HCT116 (cell line): ENCODE measurements at places on chromosomes 5 and 9.
A peak's percentile ranks its signal among the peaks of the same experiment; 100 is the strongest.

DNA sequence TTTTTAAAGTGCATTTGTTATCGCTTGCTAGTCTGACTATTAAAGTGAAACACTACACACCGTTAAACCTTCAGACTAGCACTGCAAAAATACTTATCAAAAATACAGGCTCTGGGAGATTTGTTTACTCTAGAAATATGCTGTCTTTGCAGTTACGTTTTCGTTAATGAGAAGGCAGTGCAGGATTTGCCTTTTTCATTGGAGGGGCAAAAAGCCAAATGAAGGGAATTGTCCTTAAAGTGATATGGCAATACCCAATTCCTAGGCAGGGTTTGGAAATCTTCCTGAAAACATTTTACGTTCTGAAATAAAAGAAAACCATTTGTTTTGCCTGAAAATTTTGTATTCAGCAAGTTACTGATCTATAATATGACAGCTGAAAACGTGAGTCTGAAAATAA, 1800.2 kb downstream of the MAT2B start:
- DNase-seq: no peak

DNA sequence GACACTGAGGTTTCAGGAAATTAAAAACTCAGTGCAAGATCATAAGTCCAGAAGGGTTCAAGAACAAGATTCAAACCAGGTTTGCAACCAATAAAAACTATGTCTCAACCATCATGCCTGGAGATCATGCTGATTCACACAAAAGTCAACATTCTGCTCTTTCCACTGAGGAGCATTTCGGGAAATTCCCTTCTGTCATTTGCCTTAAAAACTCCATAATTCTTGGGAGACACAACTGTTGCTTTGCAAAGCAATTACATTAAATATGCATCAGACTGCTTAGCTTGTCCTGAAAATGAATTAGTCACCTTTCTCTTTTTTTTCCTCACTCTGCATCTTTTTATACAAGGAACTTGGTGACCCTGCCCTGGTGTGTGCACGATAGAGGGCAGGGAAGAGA, 275.9 kb upstream of the ZNF462 start:
- no peak for DNase-seq

- peak; percentile 51 for DNase-seq
Measured at GRCh38 chr5:38853753-38854470, 8.1 kb downstream of the OSMR start.

DNA sequence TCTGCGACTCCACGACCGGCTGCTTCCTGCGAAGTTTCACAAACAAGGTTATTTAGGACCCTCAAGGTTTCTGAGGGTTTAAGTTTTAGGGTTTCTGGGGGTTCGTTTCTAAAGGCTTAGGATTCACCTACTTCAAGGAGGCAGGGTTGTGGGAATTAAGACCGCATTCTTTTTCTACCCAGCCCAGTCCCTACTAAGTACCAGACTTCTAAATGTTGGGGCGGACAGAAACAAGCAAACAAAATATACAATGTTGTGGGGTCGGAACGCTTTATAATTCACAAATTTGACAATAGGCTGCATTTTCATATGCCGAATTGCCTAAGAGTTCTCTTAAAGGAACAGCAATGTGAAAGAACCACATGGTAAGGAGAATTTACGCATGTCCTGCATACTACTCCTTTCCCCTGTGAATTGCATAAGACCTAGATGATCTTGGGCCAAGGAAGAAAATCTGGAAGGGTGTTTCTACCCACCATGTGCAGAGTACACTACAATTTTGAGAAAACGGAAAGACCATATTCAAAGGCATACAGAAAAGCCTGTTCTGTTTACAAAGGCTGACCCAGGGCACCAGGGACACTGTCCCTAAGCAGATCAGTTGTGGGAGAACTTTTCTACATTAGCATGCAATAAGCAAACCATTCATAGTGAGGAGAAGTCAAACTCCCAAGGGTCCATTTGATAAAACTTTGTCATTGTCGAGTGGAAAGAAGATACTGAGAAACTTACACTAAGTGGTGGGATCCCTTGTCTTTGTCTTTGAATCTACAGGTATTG, 457.3 kb downstream of the RAB3C start:
- DNase-seq: no peak

GRCh38 chr9:113781896-113782295, 94.2 kb upstream of the ZNF618 start:
- DNase-seq: no peak

- DNase-seq: no peak
Measured at GRCh38 chr5:133781436-133782225, 169.3 kb upstream of the FSTL4 start.

DNA sequence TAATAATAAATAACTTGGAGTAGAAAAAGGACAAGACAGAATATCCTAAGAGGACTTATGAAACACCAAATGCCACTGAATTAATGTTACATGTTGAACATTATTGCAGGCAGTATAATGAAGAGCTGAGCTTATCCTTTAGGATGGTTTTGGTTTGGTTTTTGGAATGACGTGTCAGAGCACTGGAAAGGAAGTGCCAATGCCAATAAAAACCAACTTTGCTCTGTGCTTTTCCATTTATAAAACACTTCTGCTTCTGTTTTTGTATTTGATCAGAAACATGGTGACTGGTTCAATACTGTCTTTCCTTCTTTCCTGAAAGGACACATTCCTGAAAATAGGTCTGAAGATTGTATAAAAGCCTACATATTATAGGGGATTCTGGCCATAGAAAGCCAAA, 4.2 kb downstream of the MEGF10 start:
- DNase-seq: no peak

GRCh38 chr5:82129723-82130285, 148.3 kb downstream of the RPS23 start:
- DNase-seq: no peak

DNA sequence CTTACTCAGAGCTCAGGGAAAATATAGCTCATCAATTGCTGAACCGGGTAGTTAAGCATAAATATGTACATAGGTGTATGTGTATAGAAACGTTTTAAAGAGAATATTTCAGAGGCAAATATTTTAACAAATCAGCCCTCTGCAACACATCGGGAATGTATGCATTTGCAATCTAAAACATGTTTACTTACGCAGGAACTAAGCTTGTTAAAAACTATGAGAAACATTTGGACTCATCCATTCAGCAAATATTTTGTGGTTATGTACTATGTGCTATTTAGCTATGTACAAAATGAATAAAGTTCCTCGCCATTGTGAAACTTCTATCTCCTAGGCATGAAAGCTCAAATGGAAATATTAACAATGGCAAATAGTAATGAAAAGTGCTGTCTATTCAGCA, 469.9 kb downstream of the ARHGEF28 start:
- DNase-seq: no peak

GRCh38 chr5:15746833-15747232, 246.9 kb downstream of the FBXL7 start:
- no peak for DNase-seq
